Astrocyte (in vitro differentiated cells and primary cell): ENCODE measurements at places on chromosomes 16 and 17.
A peak's percentile ranks its signal among the peaks of the same experiment; 100 is the strongest.

GRCh38 chr16:68289621-68290329, 21.0 kb downstream of the SLC7A6OS start:
- DNase-seq = peak; percentile 76

DNA sequence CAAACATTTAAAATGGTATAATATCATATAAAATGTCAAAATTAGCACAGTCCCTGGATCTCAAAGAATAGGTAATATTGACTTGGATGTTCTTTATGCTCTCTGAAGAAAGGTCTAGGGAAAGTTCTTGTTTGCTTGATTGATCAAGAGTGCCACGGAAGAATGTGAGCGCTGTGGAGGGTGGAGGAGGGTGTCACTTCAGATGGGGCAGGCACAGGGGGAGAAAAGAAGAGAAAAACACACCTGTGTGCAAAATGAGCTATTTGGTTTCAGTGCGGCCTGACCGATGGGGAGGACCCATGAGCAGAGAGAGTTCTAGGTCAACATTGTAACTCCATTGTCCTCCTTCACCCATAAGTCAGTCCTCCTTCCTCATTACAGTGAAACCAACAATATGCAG, 8.8 kb upstream of the VPS4A start:
- DNase-seq = no peak

DNA sequence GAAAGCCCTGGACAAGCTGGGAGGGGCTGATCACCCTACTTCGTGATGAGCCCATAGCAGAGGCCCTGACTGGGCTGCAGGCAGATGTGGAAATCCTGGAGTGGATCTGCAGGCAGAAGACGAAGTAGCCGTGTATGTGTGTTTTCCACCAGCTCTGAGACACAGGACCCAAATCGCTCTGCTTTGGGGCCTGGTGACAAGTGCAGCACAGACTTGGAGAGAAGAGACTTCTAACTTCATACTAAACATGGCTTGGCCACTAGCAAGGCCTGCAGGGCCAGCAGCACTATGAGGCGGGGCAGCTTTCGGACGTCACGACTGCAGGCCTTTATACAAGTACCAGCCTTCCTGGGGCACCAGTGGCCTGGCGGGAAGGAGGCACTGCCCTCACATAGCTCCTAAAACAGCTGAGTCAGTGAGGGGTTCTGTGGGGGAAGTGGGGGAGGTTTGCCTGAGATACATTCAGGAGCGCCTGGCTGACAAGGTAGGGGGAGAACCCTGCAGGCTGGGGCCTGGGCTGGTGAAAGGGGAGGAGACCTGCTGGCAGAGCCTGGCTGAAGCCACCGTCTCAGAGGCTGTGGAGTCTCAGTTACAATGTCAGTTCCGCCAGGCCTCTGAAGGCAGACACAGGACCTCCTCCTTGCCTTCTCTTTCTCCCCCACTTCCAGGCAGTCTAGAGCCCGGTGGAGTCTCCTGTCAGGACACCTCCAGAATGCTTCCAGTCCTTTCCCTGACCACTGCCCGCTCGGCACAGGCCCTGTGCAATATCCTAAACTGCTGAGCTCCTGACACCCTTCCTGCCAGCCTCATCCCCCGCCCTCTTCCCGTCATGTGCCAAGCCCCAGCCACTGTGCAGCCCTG, 73.4 kb downstream of the WSB1 start:
- no peak for DNase-seq

- DNase-seq = no peak
Observed at GRCh38 chr16:2019921-2020831, 591 bp downstream of the NPW start.

DNA sequence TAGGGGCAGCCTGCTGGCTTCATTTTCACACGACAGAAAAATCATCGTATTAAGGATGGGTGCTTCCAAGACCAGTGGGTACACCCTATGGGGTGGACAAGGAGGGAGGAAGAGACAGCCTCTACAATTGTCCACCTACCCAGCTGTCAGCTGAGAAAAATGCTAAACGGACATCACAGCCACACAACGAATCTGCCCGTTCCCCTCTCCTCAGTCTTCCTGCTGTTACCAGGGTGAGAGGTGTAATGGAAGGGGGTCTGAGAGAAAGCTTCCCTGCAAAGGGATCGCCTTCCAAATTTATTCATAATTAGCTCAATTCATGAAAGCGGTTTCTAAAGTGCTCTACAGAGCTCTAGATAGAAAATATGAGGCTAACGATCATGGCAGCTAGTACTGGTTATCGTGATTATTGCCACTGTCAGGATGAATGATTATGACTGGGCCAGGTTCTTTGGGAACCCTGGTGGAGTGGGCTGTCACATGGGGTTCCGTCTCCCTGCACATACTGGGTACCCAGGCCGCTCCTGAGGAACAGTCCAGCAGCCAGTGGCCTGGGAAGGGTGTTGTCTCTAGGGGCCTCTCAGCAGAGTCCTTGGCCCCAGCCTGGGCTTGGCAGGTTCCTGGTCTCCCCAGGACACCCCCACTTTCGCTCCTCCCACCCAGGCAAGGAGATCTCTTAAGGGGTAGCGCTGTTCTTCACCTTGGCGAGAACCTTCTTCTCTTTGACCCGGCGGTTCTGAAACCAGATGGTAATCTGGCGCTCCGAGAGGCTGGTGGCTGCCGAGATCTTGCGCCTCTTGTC, 2.2 kb downstream of the HOXB13 start:
- no peak for DNase-seq

DNA sequence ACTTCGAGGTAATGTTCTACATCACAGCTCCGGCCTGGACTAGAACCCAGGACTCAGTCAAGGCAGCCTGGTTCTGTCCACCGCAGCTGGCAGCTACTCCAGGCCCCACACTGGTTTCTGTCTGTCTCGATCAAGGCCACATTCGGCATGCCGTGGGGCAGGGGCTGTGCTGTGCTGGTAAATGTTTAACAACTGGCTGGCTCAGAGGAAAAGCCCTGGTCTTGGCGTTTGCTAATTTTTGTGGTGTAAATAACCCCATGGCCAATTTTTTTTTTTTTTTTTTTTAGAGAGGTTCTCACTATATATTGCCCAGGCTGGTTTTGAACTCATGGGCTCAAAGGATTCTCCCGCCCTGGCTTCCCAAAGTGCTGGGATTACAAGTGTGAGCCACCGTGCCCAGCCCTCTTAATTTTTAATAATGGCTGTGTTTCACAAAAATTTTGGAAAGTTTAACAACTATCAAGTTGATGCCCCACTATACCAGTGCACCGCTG, 328 bp upstream of the DRC7 start:
- DNase-seq = no peak

GRCh38 chr17:35238821-35239220, 4.1 kb upstream of the SLFN5 start:
- DNase-seq = peak; percentile 49

GRCh38 chr16:75209944-75210343, 3.0 kb upstream of the CTRB2 start:
- DNase-seq = no peak

- peak; percentile 95 for DNase-seq
Observed at GRCh38 chr17:82267575-82268379, 5.7 kb downstream of the CSNK1D start.

GRCh38 chr16:87784812-87785211, 19.0 kb upstream of the KLHDC4 start:
- peak; percentile 60 for DNase-seq

DNA sequence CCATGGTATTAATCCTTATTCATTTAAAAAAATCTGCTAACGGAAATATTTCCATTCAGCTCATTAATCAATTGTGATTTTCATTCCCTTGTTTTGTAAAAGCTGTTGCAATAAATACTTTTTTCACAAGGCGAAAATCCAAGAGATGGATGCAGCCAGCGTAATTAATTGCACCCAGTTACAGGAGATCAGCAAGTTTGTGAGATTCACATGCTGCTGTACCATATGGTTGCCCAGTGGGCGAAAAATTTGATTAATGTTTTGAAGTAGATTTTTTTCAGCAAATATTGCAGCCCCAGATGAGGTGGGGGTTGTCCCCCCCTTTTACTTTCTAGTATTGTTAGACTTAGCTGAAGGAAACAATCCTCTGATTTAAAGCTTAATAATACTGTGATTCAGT, 186.6 kb downstream of the WWOX start:
- DNase-seq = no peak

DNA sequence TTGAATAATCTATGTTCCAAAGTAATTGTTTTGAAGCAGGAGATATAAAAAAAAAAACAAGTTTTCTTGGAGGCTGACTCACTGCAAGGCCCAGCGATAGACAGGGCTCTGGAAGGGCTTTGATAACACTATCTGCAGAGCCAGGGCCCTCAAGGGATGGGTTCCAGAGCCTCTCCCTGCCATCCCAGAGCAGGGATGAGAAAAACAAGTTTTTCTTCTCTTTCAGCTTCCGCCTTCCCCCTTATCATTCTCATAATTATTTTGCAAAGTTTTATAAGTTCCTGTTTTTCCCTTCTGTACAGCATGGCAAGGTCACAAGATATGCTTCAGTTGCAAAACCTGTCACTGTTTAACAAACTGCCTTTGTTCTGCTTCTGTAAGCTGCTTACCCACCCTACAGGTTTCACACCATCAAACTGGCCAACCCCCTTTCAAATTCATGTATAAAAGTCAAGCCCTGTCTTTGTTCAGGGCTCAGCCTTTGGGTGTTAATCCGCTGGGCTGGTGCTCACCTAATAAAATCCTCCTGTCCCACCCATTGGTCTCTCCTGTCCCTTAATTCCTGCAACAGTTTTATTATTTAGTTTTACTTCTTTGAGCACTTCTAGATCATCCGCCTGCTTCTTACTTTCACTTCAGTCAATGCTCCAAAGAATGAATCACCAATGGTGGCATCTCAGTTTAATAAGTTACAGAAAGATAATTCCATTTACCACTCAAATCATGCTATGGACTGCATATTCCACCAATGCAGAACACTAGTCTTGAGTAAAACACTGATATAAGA, 5.6 kb upstream of the THUMPD1 start:
- no peak for DNase-seq

- DNase-seq = no peak
Observed at GRCh38 chr16:88640498-88641247, 2.3 kb downstream of the IL17C start.

DNA sequence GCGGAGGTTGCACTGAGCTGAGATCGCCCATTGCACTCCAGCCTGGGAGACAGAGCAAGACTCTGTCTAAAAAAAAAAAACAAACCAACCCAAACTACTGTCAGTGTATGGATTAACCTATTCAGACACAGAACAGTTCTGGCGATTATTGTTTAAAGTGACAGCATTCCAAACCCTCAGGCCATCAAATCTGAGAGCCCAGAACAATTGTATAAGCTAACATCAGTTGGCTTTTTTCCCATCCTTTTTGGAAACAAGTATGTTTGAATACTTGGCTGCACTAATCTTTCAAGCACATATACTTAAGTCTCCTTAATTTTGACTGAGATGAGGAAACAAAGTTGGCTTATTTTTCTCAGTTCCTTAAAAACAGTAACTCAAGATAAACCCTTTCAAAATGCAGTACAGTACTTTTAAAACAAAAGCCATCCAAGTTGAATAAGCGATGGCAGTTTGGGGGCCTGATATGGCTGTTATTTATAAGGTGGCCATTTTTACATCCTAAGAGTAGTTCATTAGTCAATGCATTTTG, 1.4 kb downstream of the ZSWIM7 start:
- DNase-seq = no peak

- DNase-seq = peak; percentile 46
Observed at GRCh38 chr16:28858421-28858820, 5.2 kb upstream of the SH2B1 start.

GRCh38 chr17:20228410-20228809, 219.3 kb downstream of the SPECC1 start:
- DNase-seq = peak; percentile 12

DNA sequence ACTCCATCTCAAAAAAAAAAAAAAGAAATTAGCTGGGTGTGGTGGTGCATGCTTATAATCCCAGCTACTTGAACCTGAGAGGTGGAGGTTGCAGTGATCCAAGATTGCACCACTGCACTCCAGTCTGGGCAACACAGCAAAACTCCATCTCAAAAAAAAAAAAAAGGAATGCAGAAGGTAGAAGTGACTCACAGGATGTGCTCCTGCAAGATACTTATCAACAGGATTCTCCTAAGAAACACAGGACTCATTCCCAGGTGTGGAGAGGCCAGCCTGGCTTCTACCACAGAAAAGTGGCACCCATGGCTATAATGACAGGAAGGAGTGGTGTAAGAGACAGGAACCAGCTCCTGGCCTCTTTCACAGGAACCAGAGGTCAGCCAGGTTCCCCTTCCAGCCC, 13.8 kb downstream of the ELMO3 start:
- no peak for DNase-seq

DNA sequence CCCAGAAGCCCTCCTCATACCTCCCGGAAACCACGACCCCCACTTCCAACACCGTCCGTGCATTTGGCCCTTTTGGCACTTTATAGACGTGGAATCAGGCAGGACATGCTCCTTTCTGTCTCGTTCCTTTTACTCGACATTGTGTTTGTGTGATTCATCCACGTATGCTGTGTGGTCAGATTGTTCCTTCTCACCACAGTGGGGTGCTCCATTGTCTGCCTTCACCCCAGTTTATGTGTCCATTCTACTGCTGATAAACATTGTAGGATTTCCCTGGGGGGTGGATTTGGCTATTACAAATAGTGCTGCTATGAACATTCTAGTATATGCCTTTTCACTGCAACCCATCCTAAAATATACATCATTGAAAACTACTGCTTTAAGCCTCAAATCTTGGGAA, 28.9 kb upstream of the RPH3AL start:
- DNase-seq = no peak

- no peak for DNase-seq
Observed at GRCh38 chr17:17035920-17036523, 6.2 kb upstream of the MPRIP start.

GRCh38 chr16:66366433-66367299, at the start of gene CDH5:
TSS of gene CDH5 (plus strand) at chr16:66366691. CDS start at chr16:66379338, 12,647 bp downstream.
- peak; percentile 19 for DNase-seq

DNA sequence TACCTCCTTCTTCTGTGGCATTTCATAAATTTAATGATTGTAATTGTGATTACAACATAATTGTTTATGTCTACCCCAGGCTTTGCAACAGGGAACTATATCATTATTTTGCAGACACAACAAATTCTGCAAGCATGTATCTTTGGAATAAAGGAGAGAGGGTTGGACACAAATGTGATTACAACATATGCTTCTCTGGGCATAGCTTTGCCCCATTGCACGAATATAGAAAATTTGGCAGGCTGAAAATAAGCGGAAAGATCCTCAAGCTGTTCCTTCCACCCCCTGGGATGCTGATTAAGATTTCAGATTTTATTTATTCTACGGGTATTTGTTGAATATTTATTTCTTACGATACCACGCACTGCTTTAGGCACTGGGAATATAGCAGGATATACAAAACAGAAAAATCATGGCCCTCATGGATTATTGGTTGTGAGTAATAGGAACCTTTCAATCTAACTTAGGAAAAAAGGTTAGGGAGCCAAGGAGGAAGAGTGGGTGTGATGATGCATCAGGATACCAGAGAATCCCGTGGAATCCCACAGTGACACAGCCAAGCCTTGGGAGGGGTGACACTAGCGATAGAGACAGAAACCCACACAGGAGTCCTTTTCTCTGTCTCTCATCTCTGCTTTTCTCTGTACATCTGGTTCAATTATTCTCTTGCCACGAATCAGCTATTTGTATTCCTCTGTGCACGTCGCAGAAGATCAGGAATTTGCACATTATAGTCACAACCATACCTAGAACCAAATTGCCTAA, 520.7 kb downstream of the MAF start:
- DNase-seq = no peak
